ENCODE measurements at places on chromosomes 11 and 22.

GRCh38 chr11:95070471-95070870 is 3.8 kb downstream of the SRSF8 start:
- peaks cover 21% of the 10 kb centered on the region for H3K36me3 ChIP-seq
- peak overlapping the region; percentile 6 for H3K27ac ChIP-seq
- H3K27me3 ChIP-seq: no peaks in the 10 kb centered on the region
- no peak for DNase-seq
- H3K4me3 ChIP-seq: peak overlapping the region; percentile 12
- peaks cover 29% of the 10 kb centered on the region for H3K4me1 ChIP-seq

- H3K27ac ChIP-seq: no peak overlapping the region
- H3K4me1 ChIP-seq: no peaks in the 10 kb centered on the region
- DNase-seq: no peak
- H3K4me3 ChIP-seq: no peak overlapping the region
- H3K36me3 ChIP-seq: no peaks in the 10 kb centered on the region
Observed at GRCh38 chr22:26957897-26958296, 300.5 kb downstream of the MIAT start.

GRCh38 chr11:125069796-125070195 is 6.7 kb downstream of the SLC37A2 start:
- H3K4me1 ChIP-seq: peaks cover 17% of the 10 kb centered on the region
- no peaks in the 10 kb centered on the region for H3K36me3 ChIP-seq
- no peak for DNase-seq
- H3K27me3 ChIP-seq: peaks cover 14% of the 10 kb centered on the region

DNA sequence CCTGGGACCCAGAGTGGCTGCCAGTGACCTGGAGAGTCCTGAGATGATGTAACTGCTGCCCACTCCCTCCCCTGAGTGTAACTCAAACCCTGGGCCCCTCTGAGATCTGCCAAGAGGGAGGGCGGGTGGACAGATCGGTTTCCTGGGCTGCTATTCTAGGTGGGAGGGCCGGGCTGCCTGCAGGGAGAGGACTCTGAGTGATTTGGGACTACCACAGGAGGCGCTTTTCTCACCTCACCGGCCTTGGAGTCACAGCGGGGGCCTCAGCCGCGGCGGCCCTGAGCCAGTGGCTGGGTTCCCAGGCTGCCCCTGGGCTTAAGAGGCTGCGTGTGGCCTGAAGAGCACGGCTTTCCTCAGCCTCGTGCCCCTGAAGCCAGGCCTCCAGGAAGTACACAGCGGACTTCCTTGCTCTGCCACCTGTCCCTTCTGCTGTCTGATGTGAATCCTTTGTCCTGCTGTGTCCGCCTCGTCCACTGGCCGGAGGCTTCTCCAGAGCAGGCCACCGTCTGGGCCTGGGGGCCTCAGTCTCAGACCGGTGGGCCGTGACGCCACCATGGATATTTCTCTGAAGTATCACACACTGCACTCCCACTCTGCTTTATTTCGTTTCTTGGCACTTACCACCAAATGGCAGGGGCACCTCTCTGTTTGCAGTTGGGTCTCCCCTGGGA is 11.5 kb downstream of the RELT start:
- DNase-seq: no peak
- H3K4me3 ChIP-seq: no peak overlapping the region
- H3K36me3 ChIP-seq: peaks cover 8% of the 10 kb centered on the region
- peak overlapping the region; percentile 34 for H3K27ac ChIP-seq
- no peaks in the 10 kb centered on the region for H3K27me3 ChIP-seq
- H3K4me1 ChIP-seq: peaks cover 47% of the 10 kb centered on the region

DNA sequence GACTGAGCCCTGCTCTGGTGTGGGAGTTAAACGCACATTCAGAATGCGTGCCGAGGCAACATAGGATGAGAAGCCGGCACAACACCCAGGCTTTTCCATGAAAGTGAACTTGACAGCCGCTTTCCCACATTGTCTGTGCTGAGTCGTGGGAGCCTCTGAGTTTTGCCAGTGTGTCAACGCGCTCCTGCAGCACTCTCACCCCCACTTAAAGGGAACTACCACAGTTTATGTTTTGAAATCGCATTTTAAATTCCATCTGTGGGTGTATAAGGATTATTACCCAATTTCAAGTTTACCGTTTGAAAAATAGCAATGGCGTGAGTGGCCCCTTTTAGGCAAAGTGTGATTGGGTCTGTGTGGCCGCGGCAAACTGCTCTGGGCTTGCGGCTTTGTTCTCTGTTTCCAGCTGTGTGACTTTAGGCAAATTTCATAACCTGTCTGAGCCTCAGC is 81.5 kb downstream of the FBLN1 start:
- H3K4me3 ChIP-seq: no peak overlapping the region
- H3K27me3 ChIP-seq: no peaks in the 10 kb centered on the region
- no peak for DNase-seq
- H3K27ac ChIP-seq: no peak overlapping the region
- H3K36me3 ChIP-seq: no peaks in the 10 kb centered on the region

DNA sequence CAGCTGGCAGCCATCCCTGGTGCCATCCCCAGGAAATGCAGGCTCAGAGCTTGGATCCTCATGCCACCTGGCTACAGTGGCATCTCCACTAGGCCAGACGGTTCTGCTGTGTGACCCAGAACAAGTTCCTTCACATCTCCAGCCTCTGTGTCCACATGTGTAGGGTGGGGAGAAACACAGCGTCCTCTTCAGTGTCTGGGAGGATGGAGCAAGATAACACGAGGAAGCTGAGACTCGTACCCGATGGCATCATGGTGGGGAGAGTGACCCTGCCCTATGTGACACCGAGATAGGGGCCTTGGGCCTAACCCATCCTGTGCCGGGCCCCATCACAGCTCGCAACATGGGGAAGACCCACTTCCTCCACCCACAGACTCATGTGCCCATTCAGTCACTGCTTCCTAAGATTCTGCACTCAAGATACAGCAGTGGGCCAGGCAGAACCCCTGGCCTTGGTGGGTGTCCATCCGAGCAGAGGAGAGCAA is 78.5 kb downstream of the MORC2 start:
- no peak overlapping the region for H3K4me3 ChIP-seq
- H3K27ac ChIP-seq: no peak overlapping the region
- H3K27me3 ChIP-seq: no peaks in the 10 kb centered on the region
- no peak for DNase-seq
- H3K36me3 ChIP-seq: no peaks in the 10 kb centered on the region

GRCh38 chr11:12806113-12806512 is 131.9 kb downstream of the TEAD1 start:
- no peaks in the 10 kb centered on the region for H3K4me1 ChIP-seq
- no peak for DNase-seq
- H3K4me3 ChIP-seq: no peak overlapping the region
- no peak overlapping the region for H3K27ac ChIP-seq

- H3K36me3 ChIP-seq: peaks cover 27% of the 10 kb centered on the region
- H3K4me3 ChIP-seq: peak overlapping the region; percentile 9
- DNase-seq: peak; percentile 85
- H3K27me3 ChIP-seq: no peaks in the 10 kb centered on the region
- H3K4me1 ChIP-seq: peaks cover 60% of the 10 kb centered on the region
Observed at GRCh38 chr11:12149672-12150225, 39.4 kb downstream of the MICAL2 start.

GRCh38 chr11:93655581-93656255 is 5.8 kb upstream of the CEP295 start:
- no peak for DNase-seq
- no peaks in the 10 kb centered on the region for H3K36me3 ChIP-seq
- peaks cover 6% of the 10 kb centered on the region for H3K4me1 ChIP-seq
- H3K27ac ChIP-seq: no peak overlapping the region
- H3K4me3 ChIP-seq: no peak overlapping the region

GRCh38 chr22:45823336-45823735 is 151.7 kb downstream of the ATXN10 start:
- H3K4me1 ChIP-seq: no peaks in the 10 kb centered on the region
- H3K36me3 ChIP-seq: peaks cover 34% of the 10 kb centered on the region
- no peak overlapping the region for H3K27ac ChIP-seq
- no peak for DNase-seq

DNA sequence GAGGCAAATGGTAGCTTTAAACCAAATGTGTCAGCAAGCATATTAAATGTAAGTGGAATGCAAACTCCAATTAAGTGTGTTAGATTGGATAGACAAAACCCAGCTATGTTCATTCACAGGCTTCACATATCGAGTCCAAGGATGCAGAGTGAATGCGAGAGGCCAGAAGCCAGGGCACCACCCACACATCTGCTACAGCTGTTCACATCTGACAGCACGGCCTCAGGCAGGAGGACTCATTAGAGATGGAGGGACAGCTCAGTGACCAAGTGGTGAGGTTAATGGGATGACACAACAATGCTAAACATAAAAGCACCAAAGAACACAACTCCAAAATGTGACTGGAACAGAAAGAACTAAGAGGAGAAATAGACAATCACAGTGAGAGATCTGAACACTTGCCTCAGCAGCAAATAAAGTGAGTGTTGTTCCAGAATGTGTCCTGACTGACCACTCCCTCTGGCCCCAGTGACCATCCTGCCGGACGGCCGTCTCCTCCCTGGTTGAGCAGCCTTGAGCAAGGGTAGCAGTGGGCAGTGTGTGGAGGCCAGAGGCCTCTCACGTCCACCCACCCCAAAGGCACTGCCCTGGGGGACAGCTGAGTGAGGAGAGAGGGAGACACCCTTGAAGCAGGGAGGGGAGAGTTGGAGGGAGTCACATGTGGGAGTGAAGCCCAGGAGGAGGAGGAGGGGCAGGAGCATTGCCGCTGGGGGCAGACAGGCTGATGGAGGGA is 23.8 kb downstream of the ALG12 start:
- no peak overlapping the region for H3K4me3 ChIP-seq
- H3K27ac ChIP-seq: no peak overlapping the region
- H3K27me3 ChIP-seq: no peaks in the 10 kb centered on the region
- DNase-seq: no peak

- H3K27me3 ChIP-seq: no peaks in the 10 kb centered on the region
- peak overlapping the region; percentile 38 for H3K4me3 ChIP-seq
- H3K27ac ChIP-seq: no peak overlapping the region
Observed at GRCh38 chr11:105070306-105070705, 25.2 kb upstream of the CARD16 start.

DNA sequence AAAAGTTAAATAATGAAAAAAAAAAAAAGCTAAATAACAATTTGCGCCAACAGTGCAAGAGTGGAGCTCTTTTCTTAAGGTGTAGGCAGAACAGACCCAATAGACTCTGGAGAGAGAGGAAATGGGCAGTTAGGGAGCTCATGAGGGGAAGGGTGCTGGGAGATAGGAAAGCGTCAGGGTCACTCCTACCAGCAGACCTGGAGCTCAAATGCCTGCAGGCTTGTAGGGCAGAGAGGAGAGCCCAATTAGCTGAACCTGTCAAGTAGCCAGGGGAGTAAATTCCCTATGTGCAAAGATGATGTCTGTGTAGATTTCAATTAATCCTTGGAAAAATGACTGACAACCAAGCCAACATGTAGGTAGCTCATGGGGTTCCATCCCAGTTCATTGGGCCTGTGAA is 73.0 kb downstream of the RAB30 start:
- no peaks in the 10 kb centered on the region for H3K27me3 ChIP-seq
- H3K27ac ChIP-seq: no peak overlapping the region

DNA sequence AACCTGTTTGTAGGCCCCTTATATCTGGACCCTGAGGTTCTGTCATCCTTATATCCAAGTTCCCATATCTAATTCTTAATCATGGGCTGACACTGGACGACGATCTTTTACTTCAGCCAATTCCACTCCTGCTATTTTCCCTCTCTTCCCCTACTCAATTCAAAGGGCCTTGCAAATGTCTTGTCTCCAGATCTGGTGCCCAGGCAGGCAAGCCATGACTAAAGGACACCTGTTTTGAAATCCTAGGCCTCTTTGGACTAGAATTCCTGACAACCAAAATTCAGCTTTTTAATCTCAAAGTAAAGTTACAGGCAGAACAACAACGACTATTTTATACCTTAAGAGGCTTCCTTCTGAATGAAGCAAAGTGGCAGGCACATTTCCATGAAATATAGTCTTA is 963.4 kb downstream of the DLG2 start:
- H3K36me3 ChIP-seq: no peaks in the 10 kb centered on the region
- no peaks in the 10 kb centered on the region for H3K4me1 ChIP-seq
- H3K27me3 ChIP-seq: no peaks in the 10 kb centered on the region
- no peak for DNase-seq

GRCh38 chr11:131745405-131745804 is 375.0 kb downstream of the NTM start:
- DNase-seq: no peak
- no peaks in the 10 kb centered on the region for H3K27me3 ChIP-seq
- H3K36me3 ChIP-seq: no peaks in the 10 kb centered on the region
- H3K4me1 ChIP-seq: no peaks in the 10 kb centered on the region

DNA sequence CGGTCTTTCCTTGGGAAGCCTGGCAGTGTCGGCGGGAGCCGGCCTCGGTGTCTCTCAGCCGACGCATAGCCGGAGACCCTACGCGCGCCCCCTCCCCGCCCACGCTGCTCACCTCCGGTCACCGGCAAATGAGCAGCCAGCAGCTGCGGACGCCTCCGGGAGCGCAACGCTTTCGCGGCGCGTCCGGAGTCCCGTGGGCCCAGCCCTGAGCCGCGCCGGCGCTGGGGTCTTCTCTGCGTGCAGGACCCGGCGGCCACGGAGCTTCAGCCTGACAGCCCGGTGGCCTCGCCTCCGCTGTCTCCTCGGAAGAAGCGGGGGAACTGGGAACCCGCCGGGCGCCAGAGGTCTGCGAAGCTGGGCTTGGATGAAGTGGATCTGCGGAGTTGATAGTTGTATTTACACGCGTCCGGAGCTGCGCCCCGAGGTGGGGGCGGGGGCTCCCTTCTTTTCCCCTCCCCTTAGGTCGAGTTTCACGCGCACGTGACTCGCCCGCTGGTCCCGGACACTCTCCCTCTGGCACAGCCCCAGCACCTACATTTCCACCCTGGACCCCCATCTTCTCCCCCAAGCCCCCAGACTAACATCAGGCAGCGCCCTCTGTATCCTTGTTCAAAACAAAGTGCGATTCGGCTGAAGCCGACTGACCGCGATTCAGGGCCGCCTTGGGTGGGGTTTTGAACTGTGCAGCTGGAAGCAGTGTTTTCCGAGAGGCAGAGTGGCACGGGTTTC is at the start of gene SLC43A1:
TSS of gene SLC43A1 (minus strand) at position 371 of the 729 bp plus-strand sequence. CDS start 1,591 bp downstream, outside the sequence.
- H3K4me3 ChIP-seq: peak within 1 kb of the TSS; percentile 94
- peak within 1 kb of the TSS; percentile 95 for H3K27ac ChIP-seq
- DNase-seq: peak; percentile 48
- peaks cover 9% of the 10 kb centered on the region for H3K36me3 ChIP-seq

DNA sequence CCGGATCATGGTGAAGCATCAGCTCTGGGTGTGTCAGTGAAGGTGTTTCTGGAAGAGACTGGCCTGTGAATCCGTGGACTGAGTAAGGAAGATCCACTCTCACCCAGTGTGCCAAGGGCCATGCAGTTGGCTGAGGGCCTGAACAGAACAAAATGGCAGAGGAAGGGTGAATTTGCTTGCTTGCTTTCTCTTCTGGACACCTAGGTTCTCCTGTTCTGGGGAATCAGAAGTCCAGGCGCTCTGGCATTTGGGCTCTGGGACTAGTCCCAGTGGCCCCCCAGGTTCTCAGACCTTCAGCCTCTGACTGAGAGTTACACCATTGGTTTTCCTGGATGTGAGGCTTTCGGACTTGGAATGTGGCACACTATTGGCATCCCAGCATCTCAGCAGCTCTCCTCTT is 1170.8 kb downstream of the TBC1D22A start:
- H3K4me1 ChIP-seq: no peaks in the 10 kb centered on the region
- no peak for DNase-seq
- H3K27me3 ChIP-seq: no peaks in the 10 kb centered on the region
